ENCODE measurements at places on chromosomes 2 and 18.

DNA sequence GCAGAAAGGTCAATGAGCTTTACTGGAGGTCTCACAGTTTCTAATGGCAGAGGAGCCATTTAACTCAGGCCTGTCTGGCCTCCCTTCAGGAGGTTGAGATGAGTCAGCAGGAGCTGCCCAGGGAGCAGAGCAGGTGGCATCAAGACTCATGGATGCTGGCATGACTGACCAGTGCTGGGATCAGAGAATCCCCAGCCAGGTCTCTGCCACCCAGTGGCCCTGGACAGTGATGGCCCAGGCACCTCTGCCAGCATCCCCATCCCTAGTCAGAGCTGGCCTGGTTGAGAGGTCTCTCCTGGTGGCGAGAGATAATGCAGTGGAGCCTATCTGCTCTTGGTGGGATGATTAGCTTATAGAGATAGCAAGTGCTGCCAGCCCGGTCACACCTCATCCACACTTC is 43.1 kb downstream of the GYPC start:
- no peak for DNase-seq

GRCh38 chr2:30164131-30164925 is 17.5 kb downstream of the YPEL5 start:
- no peak for DNase-seq

DNA sequence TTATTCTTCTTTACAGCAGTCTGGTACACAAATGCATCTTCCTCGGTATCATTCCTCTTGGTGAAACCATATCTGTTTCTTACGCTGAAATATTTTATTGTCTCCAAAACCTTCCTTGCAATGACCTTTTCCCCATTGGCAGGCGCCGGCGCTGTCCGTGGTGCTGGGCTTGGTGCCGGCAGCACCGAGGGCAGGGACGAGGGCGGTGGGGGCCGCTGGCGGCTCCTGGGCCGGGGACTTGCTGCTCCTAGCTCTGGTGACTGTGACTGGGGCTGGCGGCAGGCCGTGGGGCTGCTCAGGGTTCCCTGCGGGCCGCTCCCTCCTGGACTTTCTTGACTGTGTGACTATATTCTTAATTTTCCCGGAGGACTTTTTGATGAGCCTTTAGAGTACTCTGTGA is 72.5 kb downstream of the GPR39 start:
- DNase-seq, result no peak

DNA sequence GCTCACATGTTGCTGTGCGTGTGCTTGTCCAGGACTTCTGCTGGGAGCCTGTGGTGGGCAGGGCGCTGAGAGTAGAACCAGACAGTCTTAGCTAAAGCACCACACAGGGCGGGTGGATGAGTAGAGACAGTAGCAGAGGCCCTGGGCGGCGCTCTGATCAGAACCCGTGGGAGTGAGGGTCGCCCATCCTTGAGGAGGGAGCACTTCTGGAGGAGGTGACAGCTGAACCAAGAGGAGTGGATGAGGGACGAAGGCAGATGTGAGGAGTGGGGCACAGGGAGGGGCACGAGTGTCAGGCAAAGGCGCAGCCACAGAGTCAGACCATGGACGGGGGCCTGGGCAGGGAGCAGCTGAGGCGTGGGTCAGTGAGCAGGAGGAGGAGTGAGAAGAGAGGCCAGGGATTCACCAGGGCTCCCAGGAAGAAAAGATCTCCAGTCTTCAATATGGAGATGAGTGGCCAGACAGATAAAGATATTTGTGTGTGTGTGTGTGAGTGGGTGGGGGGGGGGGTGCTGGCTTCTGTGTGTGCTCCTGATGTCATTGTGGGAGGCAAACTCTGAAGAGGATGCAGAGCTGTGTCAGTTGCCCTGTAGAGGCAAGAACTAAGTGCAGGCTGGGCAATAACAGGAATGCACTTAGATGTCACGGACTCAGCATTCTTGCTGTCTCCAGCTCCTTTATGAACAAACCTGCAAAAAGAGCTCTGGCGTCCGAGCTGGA is 79.6 kb downstream of the TPO start:
- no peak for DNase-seq

- no peak for DNase-seq
Measured at GRCh38 chr18:5914016-5914415, 18.7 kb upstream of the TMEM200C start.

DNA sequence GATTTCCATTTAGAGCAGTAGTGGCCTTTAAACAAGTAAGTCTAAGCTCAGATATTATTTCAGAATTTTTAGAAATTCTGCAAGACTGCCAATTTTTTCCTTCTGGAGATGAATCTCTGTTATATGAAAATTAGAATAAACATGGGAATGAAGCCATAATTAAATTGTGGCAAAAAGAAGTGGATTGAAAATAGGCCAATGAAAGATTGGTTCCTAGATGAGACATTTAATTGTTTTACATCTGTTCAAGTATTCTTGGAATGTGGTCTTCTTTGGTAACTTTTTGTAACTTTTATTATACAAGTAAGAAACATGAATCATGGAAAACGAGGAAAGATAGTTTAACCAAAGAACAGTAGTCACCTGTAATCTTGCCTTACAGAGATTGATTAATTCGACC is 10.3 kb downstream of the CAD start:
- DNase-seq, result no peak
